KG1 (cell line): ENCODE measurements at places on chromosomes 5 and 9.

DNA sequence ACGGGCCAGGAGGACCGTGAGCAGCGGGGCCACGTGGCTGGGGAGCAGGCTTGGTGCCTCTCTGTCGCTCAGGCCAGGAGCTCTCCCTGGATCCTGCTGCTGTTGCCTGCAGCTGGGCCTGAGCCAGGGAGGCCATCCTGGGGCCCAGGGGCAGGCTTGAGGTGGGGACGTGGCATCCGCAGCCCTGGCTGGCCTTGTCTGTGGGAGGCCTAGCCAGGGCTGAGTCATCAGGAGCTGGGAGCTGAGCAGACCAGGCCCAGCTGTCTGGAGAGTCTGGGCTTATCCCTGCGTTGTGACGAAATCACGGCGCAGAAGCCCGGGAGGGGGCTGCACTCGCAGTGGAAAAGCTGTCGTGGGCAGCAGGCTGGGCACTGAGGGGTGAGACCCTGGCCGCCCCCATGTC lies 138.8 kb upstream of the COL5A1 start:
- DNase-seq: no peak

GRCh38 chr9:124675261-124676158 lies 95.6 kb downstream of the NR6A1 start:
- no peak for DNase-seq

GRCh38 chr5:82476155-82476554 lies 198.0 kb upstream of the RPS23 start:
- DNase-seq: no peak

- no peak for DNase-seq
Observed at GRCh38 chr5:142743592-142744441, 26.4 kb upstream of the ARHGAP26 start.

DNA sequence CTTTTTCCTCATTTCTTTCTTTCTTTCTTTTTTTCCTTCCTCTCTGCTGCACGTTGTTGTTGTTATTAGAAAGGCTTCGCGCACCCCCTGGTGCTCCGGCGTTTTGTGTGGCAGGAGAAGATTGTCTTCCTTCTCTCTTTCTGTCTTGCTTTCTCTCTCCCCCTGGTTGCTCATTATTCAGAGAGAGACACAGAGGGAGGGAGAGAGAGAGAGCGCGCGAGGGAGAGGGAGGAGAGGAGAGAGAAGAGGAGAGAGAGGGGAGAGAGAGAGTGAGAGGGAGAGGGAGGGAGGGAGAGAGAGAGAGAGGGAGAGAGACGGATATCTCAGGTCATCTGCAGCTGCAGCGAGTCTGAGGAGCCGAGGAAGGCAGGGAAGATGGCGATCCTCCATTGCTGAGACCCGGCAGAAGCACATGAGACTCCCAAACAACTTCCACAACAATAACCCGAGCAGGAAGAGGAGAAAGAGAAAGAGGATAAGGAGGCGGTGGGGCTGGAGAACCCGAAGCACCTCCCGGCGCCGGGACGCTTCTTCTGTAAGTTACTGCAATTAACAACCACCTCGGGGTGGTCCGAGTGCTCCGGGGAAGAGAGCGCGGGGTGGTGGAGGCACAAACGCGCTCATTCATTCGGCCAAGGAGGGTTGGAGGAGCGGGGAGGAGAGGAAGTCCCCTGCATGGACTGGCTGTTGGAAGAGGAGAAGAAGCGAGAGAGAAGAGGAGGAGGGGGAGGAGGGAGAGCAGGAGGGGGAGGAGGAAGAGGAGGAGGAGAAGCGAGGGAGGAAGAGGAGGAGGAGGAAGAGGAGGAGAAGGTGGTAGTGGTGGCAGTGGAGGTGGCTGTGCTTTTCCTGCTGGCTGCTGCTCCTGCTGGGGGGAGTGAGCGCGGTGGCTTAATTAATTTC lies at the start of gene ZNF462:
Gene ZNF462, plus strand, starts transcription at position 346 of the 900 bp plus-strand sequence. CDS start 60,218 bp downstream, outside the sequence.
- DNase-seq: peak; percentile 21

GRCh38 chr9:89052470-89053097 lies 61.3 kb downstream of the S1PR3 start:
- no peak for DNase-seq

- no peak for DNase-seq
Observed at GRCh38 chr5:158888206-158888605, 211.5 kb downstream of the EBF1 start.

- no peak for DNase-seq
Observed at GRCh38 chr9:29044959-29045358, 1471.7 kb upstream of the C9orf72 start.

- no peak for DNase-seq
Observed at GRCh38 chr5:68436686-68437520, 221.3 kb downstream of the PIK3R1 start.
